Natural killer cell treated with Interleukin-12 subunit alpha and Interleukin-12 subunit beta and Interleukin-15 and Interleukin-18, amount 100 ng/mL, for 72 hours (primary cell): ENCODE measurements at places on chromosomes 13 and 19. TPM values are rescaled to one million over a fixed set of nuclear protein-coding genes. Genes with fewer than 3 reads are reported as not detected.

The IFNL1 gene
- total RNA-seq: 0.36 TPM

DNA sequence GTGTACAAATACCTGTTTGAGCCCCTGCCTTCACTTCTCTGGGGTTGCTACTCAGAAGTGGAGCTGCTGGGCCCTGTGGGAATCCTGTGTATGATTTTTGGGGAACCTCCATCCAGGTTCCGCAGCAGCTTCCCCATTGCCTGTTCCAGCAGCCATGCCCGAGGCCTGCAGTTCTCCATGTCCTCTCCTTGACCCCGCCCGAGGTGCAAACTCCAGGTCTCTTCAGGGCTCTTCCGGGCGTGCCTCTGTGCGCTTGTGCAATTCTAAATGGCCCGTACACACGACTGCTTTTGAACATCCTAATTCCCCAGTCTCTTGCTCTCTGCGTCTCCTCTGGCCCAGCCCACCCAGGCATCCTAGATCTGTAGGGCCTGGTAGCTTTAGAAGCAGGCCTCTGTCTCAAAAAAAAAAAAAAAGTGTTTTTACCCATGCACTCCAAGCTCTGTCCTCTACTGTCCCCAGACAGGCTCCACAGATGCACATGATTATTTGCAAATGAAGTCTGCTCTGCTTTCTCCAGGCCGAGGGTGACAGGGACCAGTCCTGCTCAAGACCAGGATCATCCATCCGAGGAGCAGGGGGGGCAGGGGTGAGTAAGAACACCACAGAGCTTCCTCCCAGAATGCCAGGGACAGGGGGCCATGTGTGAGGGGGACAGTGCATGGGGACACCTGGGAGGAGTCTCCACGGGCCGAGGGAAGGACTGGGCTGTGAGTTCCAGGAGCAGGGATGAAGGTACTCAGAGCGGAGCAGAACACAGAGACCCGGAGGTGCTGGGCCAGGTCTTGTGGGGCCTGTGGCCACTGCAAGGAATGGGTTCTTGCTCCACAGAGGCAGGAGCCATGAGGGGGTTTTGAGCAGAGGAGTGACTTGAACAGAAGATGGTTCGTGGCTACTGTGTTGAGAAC, 51.7 kb downstream of the SLC7A9 start:
- H3K4me1 ChIP-seq: no peaks in the 10 kb centered on the region
- peaks cover 12% of the 10 kb centered on the region for H3K27me3 ChIP-seq
- no peak for DNase-seq

DNA sequence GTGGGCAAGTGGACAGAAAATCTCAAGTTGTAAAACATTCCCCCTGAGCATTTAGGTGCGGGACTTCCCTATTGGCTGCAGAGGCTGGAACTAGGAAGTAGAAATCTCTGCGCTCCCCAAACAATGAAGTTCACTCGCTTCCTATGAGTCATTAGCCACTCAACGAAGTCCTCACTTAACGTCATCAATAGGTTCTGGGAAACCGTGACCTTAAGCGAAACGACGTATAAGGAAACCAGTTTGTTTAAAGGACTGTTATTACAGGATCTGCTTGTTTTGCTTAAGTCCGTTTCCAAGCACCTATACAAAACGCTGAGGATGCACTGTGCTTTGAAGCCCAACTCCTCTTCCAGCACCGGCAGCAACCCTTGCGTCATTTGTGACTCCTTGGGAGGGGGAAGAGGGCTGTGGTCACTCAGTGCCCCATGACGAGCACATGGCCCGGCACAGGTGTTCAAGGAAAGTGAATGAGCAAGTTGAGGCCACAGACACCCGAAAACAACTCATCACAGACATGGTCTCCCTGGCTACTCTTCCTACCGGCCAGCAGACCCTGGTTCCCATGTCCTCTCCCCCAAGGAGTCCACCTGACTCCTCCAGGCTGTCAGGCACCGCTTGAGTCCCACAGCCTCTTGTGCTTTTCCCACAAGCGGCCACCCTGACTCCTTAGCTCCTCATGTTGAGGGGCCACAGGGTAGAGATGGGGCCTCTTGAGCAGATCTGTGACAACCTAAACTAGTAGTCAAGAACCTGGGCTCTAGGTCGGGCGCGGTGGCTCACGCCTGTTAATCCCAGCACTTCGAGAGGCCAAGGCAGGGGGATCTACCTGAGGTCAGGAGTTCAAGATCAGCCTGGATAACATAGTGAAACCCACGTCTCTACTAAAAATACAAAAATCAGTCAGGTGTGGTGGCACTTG, 4.8 kb downstream of the RPS16 start:
- peak overlapping the region; percentile 99 for H3K27ac ChIP-seq
- no peaks in the 10 kb centered on the region for H3K27me3 ChIP-seq
- DNase-seq: no peak
- H3K4me3 ChIP-seq: peak overlapping the region; percentile 58

GRCh38 chr19:2032296-2032941, 16.9 kb upstream of the BTBD2 start:
- peaks cover 15% of the 10 kb centered on the region for H3K4me1 ChIP-seq
- peak overlapping the region; percentile 63 for H3K4me3 ChIP-seq
- DNase-seq: no peak
- no peak overlapping the region for H3K27ac ChIP-seq
- no peaks in the 10 kb centered on the region for H3K36me3 ChIP-seq

DNA sequence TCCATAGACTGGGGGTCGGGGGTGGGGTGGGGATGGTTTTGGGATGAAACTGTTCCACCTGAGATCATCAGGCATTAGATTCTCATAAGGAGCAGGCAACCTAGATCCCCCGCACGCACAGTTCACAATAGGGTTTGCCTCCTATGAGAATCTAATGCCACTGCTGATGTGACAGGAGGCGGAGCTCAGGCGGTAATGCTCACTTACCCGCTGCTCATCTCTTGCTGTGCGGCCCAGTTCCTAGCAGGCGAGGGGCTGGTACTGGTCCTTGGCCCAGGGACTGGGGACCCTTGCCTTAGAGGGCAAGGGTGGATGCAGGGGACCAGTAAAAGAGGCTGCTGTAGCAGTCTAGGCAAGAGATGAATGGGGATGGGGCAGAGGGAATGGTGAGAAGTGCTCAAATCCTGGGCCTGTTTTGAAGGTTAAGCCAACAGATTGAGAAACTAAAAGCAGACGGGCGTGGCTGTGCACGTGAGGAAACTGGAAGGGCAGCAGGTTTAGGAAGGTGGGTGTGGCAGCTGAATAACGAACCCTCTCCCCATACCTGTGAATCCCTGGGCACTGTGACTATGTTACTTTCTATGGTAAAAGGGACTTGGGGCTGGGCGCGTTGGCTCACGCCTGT, 1.5 kb upstream of the ERICH4 start:
- H3K4me3 ChIP-seq: no peak overlapping the region
- peaks cover 6% of the 10 kb centered on the region for H3K27me3 ChIP-seq
- H3K4me1 ChIP-seq: peaks cover 5% of the 10 kb centered on the region
- no peak for DNase-seq
- no peak overlapping the region for H3K27ac ChIP-seq
- no peaks in the 10 kb centered on the region for H3K36me3 ChIP-seq

DNA sequence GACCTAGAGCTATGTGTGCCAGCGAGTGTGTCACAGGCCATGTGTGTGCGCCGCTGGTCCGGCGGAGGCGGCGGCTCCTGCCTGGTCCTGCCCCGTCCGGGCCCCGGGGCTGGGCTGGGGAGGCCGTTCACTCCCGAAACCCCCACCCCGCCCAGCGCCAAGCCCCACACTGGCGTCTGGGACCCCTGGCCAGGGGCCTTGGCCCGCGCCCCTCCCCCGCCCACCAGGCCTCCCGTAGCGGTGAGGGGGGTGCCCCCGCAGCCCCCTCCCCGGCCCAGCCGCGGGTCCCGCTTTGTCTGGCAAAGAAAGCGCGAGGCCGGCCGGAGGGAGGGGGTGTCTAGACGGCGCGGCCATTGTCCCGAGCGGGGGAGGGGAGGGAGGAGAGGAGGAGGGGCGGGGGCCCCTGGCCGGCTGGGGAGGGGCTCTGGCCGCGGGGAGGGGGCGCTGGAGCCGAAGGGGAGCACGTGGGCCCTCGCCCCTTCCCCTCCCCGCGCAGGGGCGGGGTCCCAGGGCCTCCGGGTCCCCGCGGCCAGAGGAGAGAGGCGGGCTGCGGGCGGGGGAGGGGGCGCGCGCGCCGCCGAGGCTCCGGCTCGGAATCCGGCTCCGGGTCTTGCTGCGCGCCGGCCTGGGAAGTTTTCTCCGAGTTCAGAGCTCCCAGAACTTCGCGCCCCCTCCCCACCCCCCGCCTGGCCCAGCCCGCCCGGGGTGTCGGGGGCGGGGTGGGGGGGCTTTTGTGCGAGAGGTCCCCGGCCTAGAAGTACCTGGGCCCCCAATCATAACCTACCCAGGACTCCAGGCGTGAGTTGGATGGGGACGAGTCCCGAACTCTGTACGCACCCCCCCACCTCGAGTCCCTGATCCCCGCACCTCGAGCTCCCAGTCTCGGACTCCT, 888 bp downstream of the NOTCH3 start:
- peaks cover 32% of the 10 kb centered on the region for H3K27me3 ChIP-seq
- no peak overlapping the region for H3K27ac ChIP-seq
- H3K4me3 ChIP-seq: no peak overlapping the region
- H3K36me3 ChIP-seq: no peaks in the 10 kb centered on the region
- H3K4me1 ChIP-seq: peaks cover 9% of the 10 kb centered on the region
- no peak for DNase-seq

DNA sequence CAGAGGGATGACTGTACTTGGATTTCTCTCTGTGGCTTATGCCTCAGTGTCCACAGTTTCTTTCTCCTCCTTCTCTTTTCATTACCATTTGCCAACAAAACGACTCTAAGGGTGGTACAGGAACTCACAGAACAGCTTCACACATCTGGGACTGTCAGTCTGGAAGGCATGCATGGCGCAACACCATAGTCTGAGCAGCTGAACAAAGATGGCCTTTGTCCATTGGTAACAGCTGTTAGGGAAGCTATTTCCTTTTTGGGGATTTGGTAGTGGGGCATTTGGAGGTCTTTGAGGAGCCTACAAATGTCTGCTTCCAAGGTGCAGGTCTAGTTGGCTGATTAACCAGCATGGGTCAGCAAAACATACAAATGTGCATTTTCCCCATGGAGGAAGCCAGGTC, 81.4 kb upstream of the PCDH8 start:
- H3K4me1 ChIP-seq: no peaks in the 10 kb centered on the region
- no peak overlapping the region for H3K27ac ChIP-seq
- H3K4me3 ChIP-seq: no peak overlapping the region
- no peaks in the 10 kb centered on the region for H3K36me3 ChIP-seq
- no peak for DNase-seq

The LAIR1 gene
- 40.5 TPM for total RNA-seq

DNA sequence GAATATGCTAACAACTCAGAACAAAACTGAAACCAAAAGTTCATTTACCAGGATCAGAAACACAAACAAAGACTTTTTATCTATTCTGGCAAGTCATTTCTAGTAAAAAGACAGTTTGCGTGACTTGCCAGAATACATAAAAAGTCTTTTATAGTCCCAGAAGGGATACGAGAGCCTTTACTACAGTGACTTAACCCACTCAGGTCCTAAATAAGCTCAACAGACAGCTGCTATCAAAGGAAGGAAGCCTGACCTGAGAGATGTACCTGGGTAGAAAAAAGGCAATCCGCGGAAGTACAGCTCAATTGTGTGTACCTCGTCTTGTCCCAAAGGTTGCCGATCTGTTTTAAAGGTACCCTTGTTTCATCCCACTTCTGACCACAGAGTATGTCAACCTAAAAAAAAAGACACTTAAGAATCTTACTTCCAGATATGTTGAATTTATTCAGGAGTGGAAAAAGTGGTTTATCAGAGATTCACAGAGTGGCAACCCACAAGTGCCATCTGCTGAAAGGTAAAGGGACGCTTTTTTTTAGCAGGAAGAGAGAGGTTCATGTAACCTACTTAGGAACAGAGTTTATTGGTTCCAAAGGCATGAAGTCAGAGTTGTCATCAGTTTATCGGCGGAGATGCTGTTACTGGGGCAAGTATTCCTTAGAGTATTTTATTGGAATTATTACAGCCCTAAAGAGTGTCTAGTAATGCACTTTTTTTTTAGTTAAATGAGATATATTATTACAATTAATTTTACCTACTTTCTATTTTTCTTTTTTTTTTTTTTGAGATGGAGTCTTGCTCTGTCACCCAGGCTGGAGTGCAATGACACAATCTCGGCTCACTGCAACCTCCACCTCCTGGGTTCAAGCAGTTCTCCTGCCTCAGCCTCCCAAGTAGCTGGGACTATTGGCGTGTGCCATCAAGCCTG, 69.7 kb upstream of the C1QTNF9B start:
- no peaks in the 10 kb centered on the region for H3K27me3 ChIP-seq
- peak overlapping the region; percentile 78 for H3K4me3 ChIP-seq
- no peak for DNase-seq

DNA sequence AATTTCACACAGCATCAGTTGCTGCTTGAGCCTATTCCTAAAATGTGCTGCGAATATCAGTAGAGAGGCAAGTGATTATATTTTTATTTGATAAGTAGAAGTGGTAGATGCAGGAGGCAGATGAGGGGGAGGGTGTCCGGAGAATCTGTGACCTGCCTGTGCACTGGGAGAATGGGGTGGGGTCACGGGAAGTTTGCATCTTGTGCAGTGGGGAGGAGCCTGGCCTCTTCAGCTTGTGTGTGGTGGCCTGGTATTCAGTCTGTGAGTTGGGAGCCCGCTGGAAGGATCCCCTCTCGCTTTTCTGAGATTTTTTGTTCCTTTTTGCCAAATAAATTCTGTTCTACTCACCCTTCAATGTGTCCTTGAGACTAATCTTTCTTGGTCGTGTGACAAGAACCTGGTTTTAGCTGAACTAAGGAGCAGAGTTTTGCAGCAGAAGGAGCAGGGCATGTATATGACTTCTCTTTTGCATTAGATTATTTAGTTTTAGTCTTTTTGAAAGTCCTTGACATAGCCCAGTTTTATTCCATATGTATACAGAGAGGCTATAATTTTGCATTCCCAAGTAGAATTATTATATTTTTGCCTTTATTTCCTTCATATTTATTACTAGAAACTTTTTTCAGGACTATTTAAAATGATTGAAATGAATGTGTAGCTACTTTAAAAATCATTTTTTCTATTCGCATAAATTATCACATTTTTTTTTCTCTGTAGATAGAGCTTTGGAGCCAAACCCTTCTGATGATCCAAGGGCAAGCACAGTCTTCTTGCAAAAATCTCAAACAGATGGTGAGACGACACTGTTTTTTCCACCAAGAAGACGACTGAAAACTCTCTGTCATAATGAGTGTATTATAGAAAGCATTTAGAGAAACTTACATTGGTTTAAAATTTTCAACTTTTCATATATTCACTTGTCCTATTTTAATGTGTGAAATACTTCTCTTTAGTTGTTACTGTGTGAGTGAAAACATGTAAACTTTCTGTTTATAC, 1257.2 kb downstream of the UQCRFS1 start:
- H3K4me3 ChIP-seq: no peak overlapping the region
- H3K4me1 ChIP-seq: no peaks in the 10 kb centered on the region
- H3K27ac ChIP-seq: no peak overlapping the region
- DNase-seq: no peak
- H3K36me3 ChIP-seq: no peaks in the 10 kb centered on the region

- no peaks in the 10 kb centered on the region for H3K27me3 ChIP-seq
- H3K36me3 ChIP-seq: no peaks in the 10 kb centered on the region
- H3K4me3 ChIP-seq: no peak overlapping the region
- DNase-seq: no peak
- H3K27ac ChIP-seq: no peak overlapping the region
These were observed 445.6 kb downstream of the KCTD12 start for GRCh38 chr13:76440568-76440967.

GRCh38 chr19:30669329-30670010, 297.3 kb downstream of the ZNF536 start:
- H3K27ac ChIP-seq: no peak overlapping the region
- peaks cover 16% of the 10 kb centered on the region for H3K27me3 ChIP-seq
- no peaks in the 10 kb centered on the region for H3K4me1 ChIP-seq
- no peak for DNase-seq
